ENCODE measurements at places on chromosomes 1 and 21.

DNA sequence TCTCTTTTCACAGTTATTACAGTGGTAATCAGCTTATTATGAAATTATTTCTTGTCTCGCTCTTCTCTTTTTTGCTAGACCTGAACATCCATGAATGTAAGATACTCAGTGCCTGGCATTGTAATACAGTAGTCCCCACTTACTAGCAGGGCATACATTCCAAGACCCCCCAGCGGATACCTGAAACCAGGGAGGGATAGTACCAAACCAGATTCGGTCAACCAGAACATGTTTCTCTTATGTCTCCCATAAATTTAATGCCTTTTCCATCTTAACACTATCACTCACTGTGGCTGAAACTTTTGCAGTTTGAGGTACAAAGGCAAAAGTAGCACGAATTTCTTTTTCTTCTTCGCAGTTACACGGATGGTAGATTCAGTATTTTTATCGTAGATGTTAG is 24.6 kb upstream of the B3GALT2 start:
- no peak for DNase-seq

- DNase-seq = no peak
Measured at GRCh38 chr1:111961773-111962565, 27.5 kb downstream of the KCND3 start.

DNA sequence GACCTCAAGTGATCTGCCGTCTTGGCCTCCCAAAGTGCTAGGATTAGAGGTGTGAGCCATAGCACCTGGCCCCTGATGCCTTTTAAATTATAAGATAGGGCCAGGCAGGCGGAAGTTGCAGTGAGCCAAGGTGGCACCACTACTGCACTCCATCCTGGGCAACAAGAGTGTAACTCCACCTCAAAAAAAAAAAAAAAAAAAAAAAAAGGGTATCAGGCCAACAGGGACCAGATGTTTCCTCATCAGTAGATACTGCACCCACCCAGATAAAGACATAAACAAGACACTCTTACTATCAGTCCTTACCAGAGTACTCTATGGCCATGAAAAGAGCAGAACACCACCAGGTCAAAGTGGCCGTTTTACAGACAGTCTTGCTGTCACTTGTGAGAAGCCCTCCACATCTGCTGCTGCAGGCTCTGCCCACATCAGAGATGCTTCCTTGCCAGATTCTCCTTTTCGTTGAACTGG is 3.3 kb downstream of the C21orf58 start:
- no peak for DNase-seq

DNA sequence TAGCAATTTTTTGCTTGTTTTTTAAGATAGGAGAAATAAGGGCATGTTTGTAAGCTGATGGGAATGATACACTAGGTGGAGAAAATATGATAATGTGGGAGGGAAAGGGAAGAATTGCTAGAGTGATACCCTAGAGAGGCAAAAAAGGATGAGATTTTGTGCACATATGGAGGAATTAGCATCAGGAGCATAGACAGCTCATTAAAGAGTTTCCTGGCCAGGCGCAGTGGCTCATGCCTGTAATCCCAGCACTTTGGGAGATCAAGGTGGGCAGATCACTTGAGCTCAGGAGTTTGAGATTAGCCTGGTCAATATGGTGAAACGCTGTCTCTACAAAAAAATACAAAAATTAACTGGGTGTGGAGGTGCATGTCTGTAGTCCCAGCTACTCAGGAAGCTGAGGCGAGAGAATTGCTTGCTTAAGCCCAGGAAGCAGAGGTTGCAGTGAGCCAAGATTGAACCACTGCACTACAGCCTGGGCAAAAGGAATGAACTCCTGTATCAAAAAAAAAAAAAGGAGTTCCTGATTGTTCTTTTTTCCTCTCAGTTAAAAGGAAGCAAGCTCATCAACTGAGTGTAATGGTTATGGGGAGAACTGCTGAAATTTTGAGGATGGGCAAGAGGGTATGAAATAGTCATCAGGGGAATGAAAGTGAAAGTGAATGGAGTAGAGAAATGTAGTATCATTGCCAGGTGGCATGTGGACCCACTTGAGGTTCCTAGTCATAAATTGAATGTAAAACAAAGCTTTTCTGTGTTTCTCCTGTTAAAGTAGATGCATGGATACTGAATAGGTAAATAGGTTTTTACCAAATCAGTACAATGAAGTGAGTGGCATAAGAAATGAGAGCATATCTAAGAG is 35.5 kb downstream of the SH3GLB1 start:
- DNase-seq = no peak

DNA sequence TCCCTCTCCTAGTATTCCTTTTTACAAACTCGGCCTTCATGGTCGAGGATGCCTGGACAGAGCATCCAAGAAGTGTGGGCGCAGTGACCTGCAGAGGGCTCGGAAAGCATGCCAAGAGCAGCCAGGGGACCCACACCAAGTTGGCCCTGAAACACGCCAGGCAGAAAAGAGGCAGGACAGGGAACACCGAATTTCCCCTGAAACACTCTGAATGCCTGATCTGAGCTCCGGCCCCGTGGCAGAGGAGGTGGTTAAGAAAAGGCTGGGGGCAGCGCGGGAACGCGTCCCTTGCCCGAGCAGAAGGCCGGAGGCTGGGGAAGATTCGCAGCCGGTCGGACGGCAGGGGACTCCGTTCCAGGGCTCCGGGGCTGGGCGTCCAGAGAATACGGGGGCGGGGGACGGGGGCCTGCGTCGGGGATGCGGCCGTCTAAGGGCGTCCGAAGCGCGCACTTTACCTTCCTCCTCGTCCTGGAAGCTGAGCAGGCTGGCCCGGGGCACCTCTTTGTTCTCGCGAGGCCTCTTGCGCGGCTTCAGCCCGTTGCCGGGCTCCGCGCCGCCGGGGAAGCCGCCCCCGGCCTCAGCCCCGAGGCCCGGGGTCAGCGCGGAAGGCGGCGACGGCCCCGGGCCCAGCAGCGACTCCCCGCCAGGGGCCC is 558 bp downstream of the PAXBP1 start:
- peak; percentile 12 for DNase-seq

DNA sequence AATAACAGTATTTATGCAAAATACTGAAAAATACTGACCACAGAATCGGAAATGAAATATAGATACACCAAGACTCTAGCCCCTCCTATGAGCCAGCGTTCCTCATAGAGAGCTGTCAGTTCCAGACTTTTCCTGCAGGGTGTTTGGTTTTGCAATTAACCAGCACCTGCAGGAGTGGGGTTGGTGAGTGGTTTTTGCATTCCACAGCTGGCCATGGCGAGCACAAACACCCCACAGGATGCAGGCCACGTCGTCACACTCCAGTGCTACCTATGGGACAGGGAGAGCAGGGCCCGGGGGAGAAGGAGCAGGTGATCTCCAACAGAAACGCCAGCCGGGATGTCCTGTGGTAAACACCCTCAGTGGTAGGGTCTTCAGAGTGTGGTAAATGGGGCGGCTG is 94.1 kb downstream of the ERG start:
- DNase-seq = no peak

All from stimulated activated CD8-positive, alpha-beta memory T cell treated with anti-CD3 and anti-CD28 coated beads, Interleukin-4, amount 100 ng/mL, for 1 hour (primary cell).